Renal pelvis (tissue), 12 donors: ENCODE measurements at places on chromosomes 7 and 10.
A peak's percentile ranks its signal among the peaks of the same experiment; 100 is the strongest.

- no peak for DNase-seq
Measured at GRCh38 chr7:154844499-154844898, 158.4 kb downstream of the PAXIP1 start.

DNA sequence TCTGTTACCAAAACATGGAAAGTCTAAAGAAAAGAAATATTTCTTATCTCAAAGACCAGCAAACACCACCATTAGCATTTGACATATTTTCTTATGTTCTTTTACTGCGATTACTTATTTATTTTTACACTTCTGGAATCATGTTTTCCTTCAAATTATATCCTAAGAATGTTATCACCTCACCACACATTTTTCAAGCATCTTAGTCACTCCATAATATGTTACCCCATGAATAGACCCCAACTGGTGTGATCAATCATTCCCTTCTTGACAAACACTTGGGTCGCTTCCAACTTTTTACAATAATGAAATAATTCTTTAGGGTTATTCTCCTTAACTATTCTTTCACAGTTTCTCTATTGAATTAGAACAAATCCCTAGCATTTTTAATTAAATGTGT, 67.4 kb downstream of the AMPH start:
- no peak for DNase-seq

GRCh38 chr10:100659361-100660098, 85.9 kb upstream of the PAX2 start:
- DNase-seq = no peak

DNA sequence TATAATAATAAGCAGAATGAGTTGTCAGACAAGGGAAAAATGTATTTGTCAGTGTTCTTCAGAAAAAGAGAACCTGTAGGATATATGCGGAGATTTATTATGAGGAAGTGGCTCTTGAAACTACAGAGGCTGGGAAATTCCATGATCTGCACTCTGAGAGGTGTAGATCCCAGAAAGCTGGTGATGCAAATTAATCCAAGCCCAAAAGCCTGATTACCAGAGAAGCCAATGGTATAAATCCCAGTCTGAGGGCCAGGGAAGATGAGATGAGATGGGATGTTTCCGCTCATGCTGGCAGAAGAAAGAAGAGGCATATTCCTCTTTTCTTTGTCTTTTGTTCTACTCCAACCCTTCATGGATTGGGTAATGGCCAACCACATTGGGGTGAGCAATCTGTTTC, 732.8 kb upstream of the IGFBP3 start:
- no peak for DNase-seq

GRCh38 chr10:107434201-107434600, 269.7 kb upstream of the SORCS1 start:
- no peak for DNase-seq

DNA sequence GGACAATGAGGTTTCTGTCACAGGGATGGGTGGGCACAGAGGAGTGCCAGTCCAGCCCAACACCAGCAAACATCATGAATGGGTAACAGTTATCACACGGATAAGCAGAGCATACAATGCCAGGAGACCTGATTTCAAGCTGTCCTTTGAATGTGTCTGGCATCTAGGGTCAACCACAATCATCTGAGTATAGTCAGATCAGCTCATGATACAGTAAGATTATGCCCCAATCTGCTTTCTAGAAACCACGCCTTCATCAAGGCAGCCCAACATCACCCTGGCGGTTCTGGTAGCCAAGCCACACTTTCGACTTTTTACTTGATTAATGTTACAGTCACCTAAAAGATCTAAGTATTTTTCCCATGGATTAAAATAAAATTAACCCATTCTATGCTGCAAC, 10.5 kb downstream of the FAM171A1 start:
- no peak for DNase-seq

GRCh38 chr10:13909516-13910258, 322.9 kb downstream of the PRPF18 start:
- DNase-seq = no peak

GRCh38 chr10:28991333-28992270, 297.3 kb upstream of the LYZL1 start:
- DNase-seq = no peak

DNA sequence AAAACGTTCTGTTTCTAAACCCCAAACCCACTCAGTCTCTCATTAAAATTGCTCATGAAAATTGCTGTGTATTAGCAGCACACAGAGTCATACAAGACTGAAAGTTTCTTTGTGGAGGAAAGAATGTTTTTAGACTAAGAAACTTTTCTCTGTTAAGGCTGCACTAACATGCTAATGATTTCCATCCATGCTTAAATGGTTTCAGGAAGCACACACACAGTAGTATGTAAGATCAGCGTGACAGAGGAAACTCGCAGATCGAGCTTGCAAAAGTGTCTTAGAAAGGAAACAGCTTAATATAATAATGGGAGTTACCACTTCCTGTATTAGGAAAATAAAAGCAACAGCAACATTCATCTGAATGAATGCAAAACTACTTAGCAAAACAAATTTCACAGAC, 112.7 kb downstream of the ICA1 start:
- peak; percentile 27 for DNase-seq

- DNase-seq = peak; percentile 52
Measured at GRCh38 chr7:29564496-29565223, 1.0 kb downstream of the PRR15 start.

- DNase-seq = no peak
Measured at GRCh38 chr7:92423710-92424131, 23.6 kb upstream of the GATAD1 start.

DNA sequence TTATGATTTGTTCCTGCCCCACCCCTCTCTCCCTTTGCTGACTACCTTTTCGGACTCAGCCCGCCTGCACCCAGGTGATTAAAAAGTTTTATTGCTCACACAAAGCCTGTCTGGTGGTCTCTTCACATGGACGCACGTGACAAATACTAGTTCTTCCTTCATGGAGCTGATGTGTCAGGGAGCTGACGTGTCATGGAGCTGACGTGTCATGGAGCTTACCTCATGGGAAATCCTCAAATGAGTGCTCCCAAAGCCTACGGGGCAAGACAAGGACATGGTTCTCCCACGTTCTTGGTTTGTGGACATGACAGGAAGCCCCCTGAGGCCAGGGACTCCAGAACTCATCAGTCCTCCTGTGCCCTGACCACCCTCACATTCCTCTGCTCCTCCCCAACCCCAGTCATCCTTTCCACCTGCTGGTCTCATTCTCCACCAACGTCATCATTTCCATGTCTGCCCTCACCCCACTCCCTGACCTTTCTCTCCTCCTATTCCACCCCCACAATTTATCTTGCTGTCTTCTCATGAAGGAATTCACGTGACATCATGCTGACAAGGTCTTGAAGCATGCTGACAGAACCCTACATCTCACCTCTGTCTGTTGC, 261.3 kb downstream of the TCERG1L start:
- DNase-seq = no peak

- no peak for DNase-seq
Measured at GRCh38 chr7:98640375-98640774, 23.3 kb downstream of the NPTX2 start.

DNA sequence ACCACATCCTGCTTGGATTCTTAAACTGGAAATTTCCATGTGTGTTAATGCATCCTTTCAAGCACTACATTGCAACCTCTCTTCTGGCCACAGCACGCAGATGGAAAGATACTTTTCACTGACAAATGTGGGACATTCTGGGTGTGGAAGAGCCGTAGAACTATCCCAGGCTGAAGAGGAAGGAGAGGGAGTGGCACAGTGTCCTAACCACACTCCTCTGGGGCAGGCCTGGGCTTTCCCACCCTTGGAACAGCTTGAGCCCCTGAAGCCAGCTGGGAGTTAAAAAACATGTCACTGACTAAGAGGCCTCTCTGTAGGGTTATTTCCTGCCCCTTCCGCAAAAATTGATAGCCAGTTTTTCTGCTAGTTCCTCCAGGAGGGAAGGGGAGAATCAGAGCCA, 34.0 kb upstream of the DNMBP start:
- no peak for DNase-seq

GRCh38 chr7:43868181-43868580, 1.1 kb downstream of the MRPS24 start:
- DNase-seq = no peak

- DNase-seq = no peak
Measured at GRCh38 chr7:19368491-19368925, 223.3 kb upstream of the FERD3L start.

- no peak for DNase-seq
Measured at GRCh38 chr7:51647486-51647885, 330.9 kb upstream of the COBL start.

GRCh38 chr10:128324058-128324827, 198.0 kb upstream of the MKI67 start:
- DNase-seq = no peak

DNA sequence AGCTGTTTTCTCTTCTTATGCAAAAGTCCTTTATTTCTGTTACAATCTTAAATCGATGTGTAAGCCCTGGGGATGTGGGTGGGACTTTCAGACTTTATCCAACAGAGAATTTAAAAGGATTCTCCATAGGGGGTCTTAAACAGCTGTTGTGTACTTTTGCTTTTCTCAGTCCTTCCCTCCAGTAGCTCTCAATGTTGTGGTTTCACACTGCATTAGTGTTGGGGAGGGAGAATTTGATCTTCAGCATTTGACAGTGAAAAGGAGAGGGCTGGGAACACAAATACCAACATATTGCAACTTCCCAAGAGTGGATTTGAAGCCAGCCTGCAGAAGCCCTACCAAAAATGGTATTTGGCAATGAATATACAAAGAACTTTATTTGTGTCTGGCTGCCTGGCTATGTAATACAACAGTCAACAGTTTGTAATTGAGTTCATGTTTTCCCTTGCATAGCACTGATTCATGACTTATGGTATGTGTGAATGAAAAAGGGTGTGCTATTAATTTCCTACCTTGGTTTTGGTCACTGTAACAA, 80.1 kb upstream of the CAPZA2 start:
- DNase-seq = no peak

DNA sequence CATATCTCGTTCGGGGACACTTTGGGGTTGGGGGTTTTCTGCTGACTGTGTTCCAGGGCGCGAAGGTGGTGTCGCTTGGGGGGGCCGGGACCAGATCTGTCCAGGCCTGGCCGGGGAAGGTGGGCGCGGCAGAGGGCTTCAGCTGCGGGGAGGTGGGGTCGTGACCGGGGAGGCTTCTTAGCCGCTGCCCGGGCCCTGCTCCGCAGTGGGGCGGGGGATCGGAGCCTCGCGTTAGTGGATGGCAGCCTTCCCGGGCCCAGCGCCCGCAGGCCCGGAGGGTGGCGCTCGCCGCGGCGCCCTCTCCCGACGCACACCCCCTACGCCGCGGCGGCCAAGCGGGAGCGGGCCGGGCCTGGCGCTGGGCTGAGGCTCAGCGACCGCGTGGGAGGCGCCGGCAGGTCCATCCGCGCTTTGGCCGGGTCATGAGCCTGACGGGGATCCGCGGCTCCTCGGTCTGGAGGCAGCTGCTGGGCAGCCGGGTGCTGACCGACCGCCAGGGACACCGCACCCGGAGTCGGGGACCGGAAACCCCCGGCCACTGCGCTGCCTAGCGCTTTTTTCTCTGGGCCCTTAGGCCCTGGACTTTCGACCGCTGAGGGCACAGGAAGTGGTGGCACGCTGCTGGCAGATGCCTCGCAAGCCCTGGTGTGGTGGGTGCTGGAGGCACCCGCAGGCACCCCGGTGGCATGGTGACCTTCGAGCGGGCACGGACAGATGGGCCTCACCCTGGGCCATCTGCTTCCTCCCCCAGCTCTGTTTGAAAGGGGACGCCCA, 1.2 kb downstream of the AGAP3 start:
- no peak for DNase-seq

DNA sequence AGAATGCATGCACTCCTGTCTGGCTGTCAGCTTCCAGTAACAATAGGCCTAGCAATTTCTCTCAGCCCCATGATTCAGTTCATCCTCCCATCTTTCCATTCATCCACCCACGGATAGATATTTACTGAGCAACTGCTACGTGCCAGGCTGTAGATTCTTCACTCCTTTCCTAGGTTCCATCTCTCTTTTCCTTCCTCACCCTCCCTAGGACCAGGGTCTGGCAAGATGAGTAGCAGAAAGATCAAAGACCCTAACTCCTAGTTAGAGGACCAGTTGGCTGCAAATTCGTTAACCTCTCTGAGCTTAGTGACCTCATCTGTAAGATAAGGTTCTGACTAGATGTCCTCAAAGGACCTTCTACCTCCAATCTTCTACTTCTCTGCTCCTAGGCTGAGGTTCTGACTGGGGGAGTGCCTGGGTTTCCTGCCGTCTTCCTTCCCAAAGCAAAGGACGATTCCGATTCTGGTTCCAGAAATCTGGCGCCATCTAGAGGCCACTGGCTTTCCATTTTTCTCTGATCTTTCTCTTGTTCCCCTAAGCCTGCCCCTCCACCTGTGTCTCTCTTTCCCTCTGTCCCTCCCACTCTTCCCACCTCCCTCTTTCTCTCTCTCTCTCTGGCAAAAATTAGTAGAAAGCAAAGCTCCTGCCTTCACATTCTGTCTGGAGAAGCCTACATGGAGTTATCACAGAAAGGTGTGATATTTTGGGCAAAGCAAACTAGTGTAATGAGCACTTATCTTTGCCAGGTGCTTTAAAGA, 26.2 kb downstream of the TBATA start:
- DNase-seq = peak; percentile 69

DNA sequence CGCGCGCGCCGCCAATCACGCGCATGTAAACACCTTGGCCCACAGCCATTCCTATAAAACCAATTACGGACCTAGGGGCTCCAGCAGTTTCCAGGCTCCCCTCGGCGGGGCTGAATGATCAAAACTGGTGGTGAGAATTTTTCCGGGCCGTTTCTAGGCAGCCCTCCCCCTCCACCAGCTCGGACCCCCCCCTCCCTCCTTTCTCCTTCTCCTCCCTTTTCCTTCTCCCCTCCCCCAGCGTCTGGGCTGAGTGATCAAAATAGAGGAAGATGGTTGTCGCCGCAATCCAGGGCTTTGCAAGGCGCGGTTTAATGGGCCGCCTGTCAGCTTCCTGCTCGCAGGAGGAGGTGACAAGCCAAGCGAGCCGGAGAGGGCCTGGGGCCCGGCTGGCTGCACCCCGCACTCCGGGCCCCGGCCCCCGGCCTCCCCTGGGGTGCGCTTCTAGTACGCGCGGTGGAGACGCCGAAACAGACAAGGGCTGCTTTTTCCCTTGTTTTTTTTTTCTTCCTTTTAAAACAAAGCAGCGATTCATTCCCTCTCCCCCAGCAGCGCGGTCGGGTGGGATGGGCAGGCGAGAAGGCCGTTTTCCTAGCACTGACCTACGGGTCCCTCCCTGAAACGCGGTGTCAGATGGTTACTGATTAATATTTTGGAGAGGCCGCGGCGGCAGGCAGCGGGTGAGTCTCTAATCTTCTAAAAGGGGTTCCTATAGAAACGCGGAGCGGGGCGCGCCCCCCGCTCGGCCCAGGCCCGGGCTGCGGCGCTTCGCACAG, 528 bp upstream of the TNRC18 start:
- peak; percentile 100 for DNase-seq

DNA sequence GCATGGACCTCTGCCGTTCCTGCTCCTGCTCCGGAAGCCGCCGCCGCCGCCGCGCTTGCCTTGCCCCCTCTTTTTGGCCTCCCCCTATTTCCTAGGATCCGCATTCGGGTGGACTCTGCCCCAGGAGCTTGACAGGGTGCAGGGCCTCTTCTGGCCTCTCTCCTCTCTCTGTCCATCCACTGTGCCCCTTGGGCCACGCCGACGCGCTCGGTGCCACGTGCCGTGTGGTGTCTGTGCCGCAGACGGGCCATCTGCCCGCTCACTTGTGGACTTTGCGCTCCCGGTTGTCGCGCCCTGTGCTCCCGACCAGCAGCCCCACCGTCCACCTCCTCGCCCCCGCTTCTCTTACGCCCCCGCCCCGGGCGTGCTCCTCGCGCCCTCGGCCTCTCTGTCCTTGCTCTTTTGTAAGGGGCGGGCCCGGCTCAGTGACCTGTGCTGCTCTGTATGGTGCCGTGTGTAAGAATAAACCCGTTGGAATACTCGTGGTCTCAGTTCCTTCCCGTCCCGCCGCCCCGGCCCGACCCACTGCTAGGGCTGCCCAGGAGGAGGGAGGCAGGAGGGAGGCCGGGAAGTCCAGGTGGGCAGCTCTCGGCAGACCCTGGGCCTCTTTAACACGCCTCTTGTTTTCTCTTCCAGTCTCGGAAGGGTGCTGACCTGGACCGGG, 37.0 kb downstream of the AGAP3 start:
- DNase-seq = no peak
